ENCODE measurements at places on chromosomes 12 and 14. TPM values are rescaled to one million over a fixed set of nuclear protein-coding genes. Genes with fewer than 3 reads are reported as not detected.

The TPI1 gene
- 906 TPM for total RNA-seq

The LPAR5 gene
- not detected for total RNA-seq

The SMIM41 gene
- total RNA-seq: 2.0 TPM

The C12orf42 gene
- not detected for total RNA-seq

Data from fibroblast of lung (primary cell).